ENCODE measurements at places on chromosomes 7 and 10.

DNA sequence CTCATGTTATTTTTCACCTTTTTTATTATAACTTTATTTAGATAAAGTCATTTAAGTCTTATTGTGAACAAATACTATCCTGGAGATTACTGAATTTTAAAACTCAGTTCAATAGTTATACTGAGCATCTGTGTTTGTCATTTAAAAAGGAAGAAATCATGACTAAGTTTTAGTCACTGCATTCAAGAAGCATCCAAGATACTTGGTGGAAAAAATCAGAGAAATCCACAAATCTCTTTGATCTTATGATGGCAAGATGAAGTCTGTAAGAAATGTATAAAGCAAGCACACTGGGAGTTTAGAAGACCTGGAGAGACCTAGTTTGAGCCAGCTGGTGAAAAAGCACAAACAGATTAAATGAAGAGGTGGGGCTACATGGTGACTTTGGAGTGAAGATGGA is 529.8 kb upstream of the IGFBP3 start:
- no peaks in the 10 kb centered on the region for H3K27me3 ChIP-seq
- no peak overlapping the region for H3K27ac ChIP-seq
- H3K4me3 ChIP-seq, result no peak overlapping the region
- no peaks in the 10 kb centered on the region for H3K4me1 ChIP-seq

- no peak overlapping the region for H3K4me3 ChIP-seq
- H3K27me3 ChIP-seq, result peaks cover 2% of the 10 kb centered on the region
- H3K27ac ChIP-seq, result no peak overlapping the region
- H3K4me1 ChIP-seq, result no peaks in the 10 kb centered on the region
- no peak for DNase-seq
Observed at GRCh38 chr7:34038816-34039470, 133.6 kb downstream of the BMPER start.

- peaks cover 18% of the 10 kb centered on the region for H3K27me3 ChIP-seq
- H3K36me3 ChIP-seq, result no peaks in the 10 kb centered on the region
- H3K27ac ChIP-seq, result no peak overlapping the region
- H3K4me3 ChIP-seq, result no peak overlapping the region
Observed at GRCh38 chr10:113992471-113993011, 51.1 kb upstream of the ADRB1 start.

- no peak overlapping the region for H3K27ac ChIP-seq
- H3K4me3 ChIP-seq, result no peak overlapping the region
- H3K27me3 ChIP-seq, result peaks cover 4% of the 10 kb centered on the region
- no peak for DNase-seq
- peaks cover 4% of the 10 kb centered on the region for H3K4me1 ChIP-seq
Observed at GRCh38 chr10:35585903-35586535, 19.1 kb upstream of the GJD4 start.

DNA sequence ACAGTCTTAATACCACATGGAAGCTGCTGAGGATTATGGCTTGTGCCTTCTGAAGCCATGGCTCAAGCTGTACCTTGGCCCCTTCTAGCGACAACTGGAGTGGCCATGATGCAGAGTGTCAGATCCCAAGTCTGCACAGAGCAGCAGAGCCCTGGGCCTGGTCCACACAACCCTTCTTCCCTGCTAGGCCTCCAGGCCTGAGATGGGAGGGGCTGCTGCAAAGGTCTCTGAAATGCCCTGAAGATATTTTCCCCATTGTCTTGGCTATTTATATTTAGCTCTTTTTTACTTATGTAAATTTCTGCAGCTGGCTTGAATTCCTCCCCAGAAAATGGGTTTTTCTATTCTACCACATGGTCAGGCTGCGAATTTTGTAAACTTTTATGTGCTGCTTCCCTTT is 804.6 kb upstream of the ZWINT start:
- H3K4me3 ChIP-seq, result no peak overlapping the region
- no peak overlapping the region for H3K27ac ChIP-seq
- no peaks in the 10 kb centered on the region for H3K36me3 ChIP-seq
- no peak for DNase-seq
- H3K4me1 ChIP-seq, result no peaks in the 10 kb centered on the region

- H3K27ac ChIP-seq, result no peak overlapping the region
- H3K4me3 ChIP-seq, result no peak overlapping the region
- H3K36me3 ChIP-seq, result no peaks in the 10 kb centered on the region
Observed at GRCh38 chr10:7493996-7494395, 83.2 kb upstream of the SFMBT2 start.

GRCh38 chr10:132744839-132745238 is 41.1 kb downstream of the NKX6-2 start:
- H3K4me3 ChIP-seq, result no peak overlapping the region
- H3K27me3 ChIP-seq, result no peaks in the 10 kb centered on the region
- H3K4me1 ChIP-seq, result no peaks in the 10 kb centered on the region
- H3K27ac ChIP-seq, result no peak overlapping the region

GRCh38 chr7:24587853-24588252 is 14.6 kb downstream of the PALS2 start:
- no peak overlapping the region for H3K4me3 ChIP-seq
- H3K27ac ChIP-seq, result no peak overlapping the region
- H3K4me1 ChIP-seq, result peaks cover 34% of the 10 kb centered on the region
- no peaks in the 10 kb centered on the region for H3K27me3 ChIP-seq

- H3K27me3 ChIP-seq, result no peaks in the 10 kb centered on the region
- H3K4me1 ChIP-seq, result no peaks in the 10 kb centered on the region
- no peak overlapping the region for H3K27ac ChIP-seq
- no peak for DNase-seq
Observed at GRCh38 chr10:48457949-48458661, 146.8 kb downstream of the ARHGAP22 start.

GRCh38 chr7:51430480-51431086 is 114.0 kb upstream of the COBL start:
- no peak overlapping the region for H3K27ac ChIP-seq
- H3K27me3 ChIP-seq, result peaks cover 16% of the 10 kb centered on the region
- DNase-seq, result peak; percentile 72
- no peaks in the 10 kb centered on the region for H3K4me1 ChIP-seq
- H3K36me3 ChIP-seq, result no peaks in the 10 kb centered on the region

DNA sequence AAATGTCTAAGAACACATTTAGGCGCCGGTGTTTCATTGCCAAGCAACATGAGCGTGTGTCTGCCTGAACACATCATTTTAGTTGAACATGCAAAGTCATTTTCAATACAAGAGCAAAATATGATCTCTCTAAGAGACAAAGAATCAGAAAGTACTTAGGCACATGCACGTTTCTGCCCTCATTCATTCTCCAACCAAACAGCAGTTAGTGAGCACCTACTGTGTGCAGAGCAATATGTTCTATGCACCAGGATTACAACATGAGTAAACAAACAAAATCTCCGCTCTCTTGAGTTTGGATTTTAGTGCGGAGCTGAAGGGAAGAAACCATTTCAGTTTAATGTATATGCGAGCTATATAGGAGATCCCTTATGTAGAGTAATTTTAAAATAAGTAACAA is 71.6 kb upstream of the KLF6 start:
- peaks cover 23% of the 10 kb centered on the region for H3K4me1 ChIP-seq
- DNase-seq, result no peak
- H3K27ac ChIP-seq, result no peak overlapping the region
- H3K4me3 ChIP-seq, result no peak overlapping the region
- H3K36me3 ChIP-seq, result no peaks in the 10 kb centered on the region
- H3K27me3 ChIP-seq, result no peaks in the 10 kb centered on the region

DNA sequence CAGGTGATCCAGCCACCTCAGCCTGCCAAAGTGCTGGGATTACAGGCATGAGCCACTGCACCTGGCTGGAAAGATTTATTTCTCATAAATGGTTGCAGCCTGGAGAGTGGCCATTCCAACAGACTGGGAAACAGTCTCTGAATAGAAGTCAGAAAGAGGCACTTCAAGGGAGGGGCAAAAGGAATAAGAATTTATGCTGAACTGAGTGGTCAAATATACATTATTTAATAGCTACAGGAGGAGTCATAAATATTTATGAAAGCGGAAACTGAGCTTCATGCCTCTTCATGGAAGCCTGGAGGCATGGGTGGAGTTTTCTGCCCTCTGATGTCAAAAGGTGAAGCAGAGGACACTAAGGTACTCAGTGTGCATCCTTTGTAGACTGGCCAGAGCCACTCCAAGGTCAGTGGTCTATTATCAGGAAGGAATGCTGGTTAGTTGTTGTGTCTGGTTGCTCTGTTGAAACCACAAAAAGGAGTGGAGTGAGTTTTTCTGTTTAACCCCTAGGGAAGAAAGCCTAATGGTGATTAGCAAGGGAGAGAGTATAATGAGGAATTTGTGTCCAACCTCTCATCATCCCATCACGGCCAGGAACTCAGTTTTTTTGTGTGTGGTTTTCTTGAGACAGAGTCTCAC is 9.3 kb upstream of the NRBF2 start:
- H3K27ac ChIP-seq, result no peak overlapping the region
- DNase-seq, result no peak
- H3K4me1 ChIP-seq, result no peaks in the 10 kb centered on the region
- no peaks in the 10 kb centered on the region for H3K27me3 ChIP-seq
- H3K4me3 ChIP-seq, result no peak overlapping the region

DNA sequence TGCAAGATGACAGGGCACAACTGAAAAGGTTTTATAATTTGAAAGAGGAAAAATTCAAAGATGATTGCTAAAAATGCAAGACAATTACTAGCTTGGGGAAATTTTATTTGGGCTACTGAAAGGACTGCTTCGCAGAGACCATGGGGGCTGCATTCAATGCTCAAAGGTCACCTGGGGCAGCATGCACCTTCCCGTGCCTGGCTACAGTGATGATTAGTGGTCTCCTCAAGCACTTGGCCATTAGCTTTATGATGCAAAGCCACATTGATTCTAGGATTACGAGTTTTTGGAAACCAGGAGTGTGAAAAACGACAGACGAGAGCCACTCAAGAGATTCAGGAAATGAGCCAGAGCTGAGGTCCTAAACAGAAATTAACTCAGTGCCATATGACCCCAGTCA is 764.6 kb downstream of the PHTF2 start:
- no peak for DNase-seq
- no peaks in the 10 kb centered on the region for H3K36me3 ChIP-seq
- H3K27me3 ChIP-seq, result no peaks in the 10 kb centered on the region
- no peak overlapping the region for H3K4me3 ChIP-seq

- no peak for DNase-seq
- H3K27ac ChIP-seq, result no peak overlapping the region
- H3K4me3 ChIP-seq, result no peak overlapping the region
- H3K36me3 ChIP-seq, result no peaks in the 10 kb centered on the region
- H3K27me3 ChIP-seq, result no peaks in the 10 kb centered on the region
- peaks cover 10% of the 10 kb centered on the region for H3K4me1 ChIP-seq
Observed at GRCh38 chr7:30744075-30744417, 7.9 kb upstream of the INMT start.

- H3K4me3 ChIP-seq, result no peak overlapping the region
- H3K4me1 ChIP-seq, result no peaks in the 10 kb centered on the region
- DNase-seq, result no peak
Observed at GRCh38 chr10:85874208-85874607, 492.4 kb downstream of the GRID1 start.

DNA sequence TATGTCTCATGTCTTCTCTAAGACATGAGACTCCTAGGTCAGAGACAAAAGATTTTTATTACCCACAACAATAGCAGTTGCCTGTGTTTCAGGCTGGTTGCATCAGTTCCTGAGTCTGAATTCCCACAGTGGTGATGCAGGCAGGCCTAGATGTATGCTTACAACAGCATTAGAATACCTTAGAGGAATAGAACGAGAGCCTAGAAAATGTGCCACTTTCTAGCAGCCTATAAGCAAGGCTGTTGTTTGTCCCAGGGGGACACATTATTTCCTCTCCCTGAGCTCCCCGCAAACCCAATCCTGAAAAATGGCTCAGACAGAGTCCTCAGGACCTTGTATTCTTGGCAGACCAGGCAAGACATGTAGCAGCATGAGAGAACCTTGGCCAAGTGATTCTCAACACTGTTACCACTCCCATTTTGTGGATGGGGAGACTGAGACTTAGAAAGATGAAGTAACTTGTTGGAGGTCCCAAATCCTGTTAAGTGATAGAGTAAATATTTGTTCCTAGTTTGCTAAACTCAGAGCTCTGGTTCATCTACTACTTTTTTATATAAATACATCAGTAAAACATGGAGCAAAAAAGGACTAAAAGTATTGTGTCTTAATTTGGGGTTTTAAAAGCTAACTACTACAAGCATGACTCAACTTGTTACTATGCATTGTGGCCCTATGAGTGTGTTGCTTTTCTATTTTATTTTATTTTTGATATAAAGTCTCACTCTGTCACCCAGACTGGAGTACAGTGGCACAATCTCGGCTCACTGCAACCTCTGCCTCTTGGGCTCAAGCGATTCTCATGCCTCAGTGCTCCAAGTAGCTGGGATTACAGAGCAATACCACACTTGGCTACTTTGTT is 14.2 kb downstream of the VTI1A start:
- peak; percentile 90 for DNase-seq
- no peak overlapping the region for H3K4me3 ChIP-seq
- peaks cover 23% of the 10 kb centered on the region for H3K4me1 ChIP-seq
- no peaks in the 10 kb centered on the region for H3K27me3 ChIP-seq
- H3K27ac ChIP-seq, result peak overlapping the region; percentile 95

GRCh38 chr7:128931190-128931798 is 6.4 kb upstream of the IRF5 start:
- H3K27me3 ChIP-seq, result peaks cover 1% of the 10 kb centered on the region
- H3K4me3 ChIP-seq, result no peak overlapping the region
- DNase-seq, result no peak
- no peaks in the 10 kb centered on the region for H3K36me3 ChIP-seq

DNA sequence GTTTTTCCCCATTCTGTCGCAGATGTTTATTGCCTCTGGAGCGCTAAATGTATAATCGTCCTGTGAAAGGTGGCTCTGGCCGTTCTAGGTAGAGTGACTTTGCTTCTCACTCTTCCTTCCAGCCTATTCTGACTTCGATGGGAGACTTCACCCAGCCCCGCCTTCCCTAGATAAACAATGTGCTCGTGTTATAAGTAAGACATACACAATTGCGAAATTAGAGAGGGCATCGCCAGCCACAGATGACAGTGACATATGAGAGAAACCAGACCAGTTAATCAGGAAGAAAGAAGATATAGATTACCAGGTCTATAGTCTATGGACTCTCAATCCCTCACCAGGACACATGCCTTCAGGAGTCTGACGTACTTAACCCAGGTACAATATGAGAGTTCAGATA is 1050.5 kb upstream of the AUTS2 start:
- H3K4me1 ChIP-seq, result no peaks in the 10 kb centered on the region
- DNase-seq, result no peak
- no peaks in the 10 kb centered on the region for H3K27me3 ChIP-seq
- no peak overlapping the region for H3K4me3 ChIP-seq
- no peak overlapping the region for H3K27ac ChIP-seq

- H3K36me3 ChIP-seq, result peaks cover 10% of the 10 kb centered on the region
- peak; percentile 65 for DNase-seq
- H3K27ac ChIP-seq, result peak overlapping the region; percentile 68
- H3K27me3 ChIP-seq, result peaks cover 14% of the 10 kb centered on the region
- H3K4me1 ChIP-seq, result peaks cover 25% of the 10 kb centered on the region
Observed at GRCh38 chr10:117374506-117375359, 507 bp downstream of the PDZD8 start.

DNA sequence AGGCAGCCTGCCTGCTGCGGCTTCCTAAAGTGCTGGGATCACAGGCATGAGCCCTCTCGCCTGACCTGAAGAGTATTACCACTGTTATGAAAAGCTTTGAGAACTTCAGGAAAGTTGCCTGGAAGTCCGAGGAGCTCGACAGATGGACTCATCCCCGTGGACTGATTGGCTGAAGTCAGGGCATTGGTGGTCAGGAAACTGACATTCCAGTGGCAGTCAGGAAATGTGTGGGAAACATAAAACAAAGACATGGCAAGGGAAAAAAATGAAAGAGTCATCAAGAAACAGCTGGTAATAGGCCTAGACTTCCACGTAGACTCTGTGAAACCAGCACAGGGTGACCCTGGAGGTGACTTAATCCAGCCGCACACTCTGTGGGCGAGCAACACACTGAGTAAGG is 123.3 kb downstream of the CDH23 start:
- no peak for DNase-seq
- no peaks in the 10 kb centered on the region for H3K36me3 ChIP-seq
- no peak overlapping the region for H3K4me3 ChIP-seq
- no peak overlapping the region for H3K27ac ChIP-seq
- no peaks in the 10 kb centered on the region for H3K27me3 ChIP-seq
- H3K4me1 ChIP-seq, result no peaks in the 10 kb centered on the region

Measured in activated naive CD4-positive, alpha-beta T cell treated with anti-CD3 and anti-CD28 coated beads for 36 hours (primary cell).